ENCODE measurements at places on chromosomes 1 and 21.

GRCh38 chr1:63824451-63824850, 50.6 kb downstream of the ROR1 start:
- no peak for DNase-seq

- DNase-seq: no peak
These were observed 50.4 kb upstream of the ADAMTS5 start for GRCh38 chr21:27017246-27017645.

DNA sequence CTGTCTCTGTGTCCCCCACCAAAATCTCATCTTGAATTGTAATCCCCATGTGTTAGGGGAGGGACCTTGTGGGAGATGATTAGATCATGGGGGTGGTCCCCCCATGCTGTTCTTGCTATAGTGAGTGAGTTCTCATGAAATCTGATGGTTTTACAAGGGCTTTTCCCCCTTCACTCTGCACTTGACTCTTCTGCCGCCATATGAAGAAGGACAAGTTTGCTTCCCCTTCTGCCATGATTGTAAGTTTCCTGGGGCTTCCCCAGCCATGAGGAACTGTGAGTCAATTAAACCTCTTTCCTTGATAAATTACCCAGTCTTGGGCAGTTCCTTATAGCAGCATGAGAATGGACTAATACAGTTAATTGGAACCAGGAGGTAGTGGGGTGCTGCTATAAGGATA, 137.1 kb upstream of the RAB4A start:
- no peak for DNase-seq

GRCh38 chr1:226558036-226558650, 9.6 kb downstream of the STUM start:
- no peak for DNase-seq

DNA sequence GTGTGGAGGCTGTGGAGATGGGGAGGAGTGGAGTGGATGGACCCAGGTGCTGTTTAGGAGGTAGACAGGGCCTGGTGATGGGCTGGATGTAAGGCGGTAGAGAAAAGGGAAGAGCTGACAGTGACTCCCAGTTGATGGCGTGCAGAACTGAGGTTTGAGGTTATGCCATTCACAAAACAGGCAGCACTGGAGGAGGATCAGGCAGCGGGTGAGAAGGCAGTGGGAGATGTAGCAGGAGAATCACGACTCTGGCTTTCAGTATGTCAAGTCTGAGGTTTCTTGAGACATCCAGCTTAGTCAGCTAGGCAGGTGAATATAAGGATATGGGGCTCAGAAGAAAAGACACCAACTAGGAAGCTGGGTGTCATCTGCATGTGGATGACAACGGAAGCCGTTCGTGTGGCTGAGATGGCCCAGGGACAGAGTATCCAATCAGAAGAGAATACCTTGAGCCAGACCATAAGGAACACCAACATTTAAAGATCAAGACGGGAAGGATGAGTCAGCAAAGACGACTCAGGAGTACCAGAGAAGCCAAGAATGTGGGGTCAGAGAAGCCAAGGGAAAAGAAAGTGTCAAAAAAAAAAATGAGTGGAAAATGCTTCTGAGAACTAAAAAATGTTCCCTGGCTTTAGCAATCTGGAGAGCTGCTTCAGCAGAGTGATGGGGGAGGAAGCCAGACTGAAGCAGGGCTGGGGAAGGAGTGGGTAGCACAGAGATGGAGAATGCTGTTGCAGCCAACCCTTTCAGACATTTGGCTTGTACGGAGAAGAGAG, 15.2 kb downstream of the LRRN2 start:
- no peak for DNase-seq

- no peak for DNase-seq
These were observed 25.0 kb downstream of the RBM15 start for GRCh38 chr1:110364221-110364620.

DNA sequence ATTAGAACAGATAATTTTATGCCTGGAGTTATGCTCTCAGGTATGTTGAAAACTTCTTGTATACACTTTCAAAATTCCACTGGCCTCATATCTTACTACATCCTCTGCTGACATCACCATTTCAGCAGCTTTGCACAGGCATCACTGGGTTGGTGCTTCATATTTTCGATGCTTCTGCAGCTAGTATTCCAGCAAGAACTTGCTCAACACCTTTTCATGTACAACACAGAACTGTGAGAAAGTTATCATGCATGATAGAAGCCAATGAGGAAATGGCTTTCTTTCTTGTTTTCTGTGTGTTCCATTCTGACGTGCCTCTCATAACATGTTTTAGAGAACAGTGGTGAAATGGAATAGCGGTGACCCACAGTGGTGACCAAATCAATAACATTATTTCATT, 5.1 kb upstream of the GBP5 start:
- no peak for DNase-seq

- DNase-seq: no peak
These were observed 175.5 kb downstream of the RGS7 start for GRCh38 chr1:241181471-241181870.

DNA sequence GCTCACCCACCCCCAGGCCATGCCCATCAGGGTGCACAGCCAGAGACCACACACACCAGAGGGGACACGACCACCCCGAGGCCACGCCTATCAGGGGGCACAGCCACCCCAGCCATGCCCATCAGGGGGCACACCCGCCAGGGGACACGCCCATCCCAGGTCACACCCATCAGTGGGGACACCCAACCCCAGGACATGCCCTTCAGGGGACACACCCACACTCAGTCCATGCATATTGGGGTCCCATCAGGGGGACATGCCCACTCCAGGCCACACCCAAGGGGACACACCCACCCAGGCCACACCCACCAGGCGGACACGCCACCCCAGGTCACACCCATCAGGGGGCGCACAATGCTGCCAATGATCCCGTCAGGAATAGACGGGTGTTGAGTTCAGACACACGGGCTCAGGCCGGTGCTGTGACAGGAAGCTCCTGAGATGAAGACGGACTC, 20.7 kb downstream of the MCM3AP start:
- DNase-seq: no peak

DNA sequence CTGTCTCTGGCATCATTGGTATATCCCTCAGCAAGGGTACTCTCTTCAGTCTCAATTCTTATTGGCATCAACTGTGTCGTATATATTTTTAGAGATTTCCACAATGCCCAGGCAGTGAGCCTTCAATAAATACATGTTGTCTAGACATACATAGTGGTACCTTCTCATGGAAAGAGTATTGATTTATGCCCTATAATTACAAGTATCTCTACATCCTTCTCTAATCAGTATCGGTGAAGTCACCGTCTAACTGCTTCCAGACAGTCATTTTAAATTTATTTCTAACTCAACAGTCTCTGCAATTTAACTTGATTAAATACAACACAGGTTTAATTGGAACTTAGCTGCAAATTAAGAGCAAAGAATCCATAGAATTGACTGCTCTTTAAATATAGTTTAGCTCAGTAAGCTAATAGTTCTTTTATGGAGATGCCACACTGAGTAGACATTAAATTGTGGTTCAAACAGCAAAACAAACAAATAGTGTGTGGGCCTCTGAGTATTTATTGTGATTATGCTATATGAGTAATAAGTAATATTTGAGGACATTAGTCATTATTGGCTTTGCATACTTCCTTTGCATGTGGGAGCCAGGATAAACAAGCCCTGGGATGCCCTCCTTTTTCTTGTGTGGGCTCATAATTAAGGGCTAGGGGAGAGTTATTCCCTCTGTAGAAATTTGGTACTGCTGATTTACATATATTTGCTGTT, 126.9 kb upstream of the DUSP10 start:
- DNase-seq: no peak

GRCh38 chr1:221795380-221795779, 53.5 kb upstream of the DUSP10 start:
- DNase-seq: no peak

GRCh38 chr1:77126307-77126706, 92.9 kb downstream of the PIGK start:
- DNase-seq: peak; percentile 61

GRCh38 chr21:35932232-35932911, 128.0 kb downstream of the SETD4 start:
- no peak for DNase-seq

- DNase-seq: no peak
These were observed 110.0 kb downstream of the ADSS2 start for GRCh38 chr1:244341455-244342450.

- DNase-seq: no peak
These were observed 27.9 kb upstream of the NTPCR start for GRCh38 chr1:232922485-232922884.

DNA sequence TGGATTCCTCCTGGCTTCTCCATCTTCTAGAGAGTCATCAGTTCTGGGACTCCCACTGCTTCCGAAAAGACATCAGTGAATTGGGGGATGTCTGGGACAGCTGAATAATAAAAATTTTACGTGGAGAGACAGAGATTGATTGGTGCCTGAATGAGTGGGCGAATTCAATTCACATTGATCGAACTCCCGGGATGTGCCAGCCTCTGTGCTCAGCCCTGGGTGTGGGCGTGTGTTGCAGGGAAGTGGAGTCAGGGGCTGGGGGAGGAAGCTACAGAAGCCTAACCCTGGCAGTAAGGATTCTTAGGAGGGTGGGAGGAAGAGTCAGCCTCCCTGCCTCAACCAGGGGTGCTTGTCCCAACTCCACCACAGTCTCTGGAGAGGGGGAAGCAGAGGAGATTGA, 18.0 kb upstream of the STUM start:
- no peak for DNase-seq

- DNase-seq: no peak
These were observed 48.3 kb downstream of the TRIM62 start for GRCh38 chr1:33133478-33134105.

- DNase-seq: no peak
These were observed 167.2 kb downstream of the APP start for GRCh38 chr21:26003404-26003803.

DNA sequence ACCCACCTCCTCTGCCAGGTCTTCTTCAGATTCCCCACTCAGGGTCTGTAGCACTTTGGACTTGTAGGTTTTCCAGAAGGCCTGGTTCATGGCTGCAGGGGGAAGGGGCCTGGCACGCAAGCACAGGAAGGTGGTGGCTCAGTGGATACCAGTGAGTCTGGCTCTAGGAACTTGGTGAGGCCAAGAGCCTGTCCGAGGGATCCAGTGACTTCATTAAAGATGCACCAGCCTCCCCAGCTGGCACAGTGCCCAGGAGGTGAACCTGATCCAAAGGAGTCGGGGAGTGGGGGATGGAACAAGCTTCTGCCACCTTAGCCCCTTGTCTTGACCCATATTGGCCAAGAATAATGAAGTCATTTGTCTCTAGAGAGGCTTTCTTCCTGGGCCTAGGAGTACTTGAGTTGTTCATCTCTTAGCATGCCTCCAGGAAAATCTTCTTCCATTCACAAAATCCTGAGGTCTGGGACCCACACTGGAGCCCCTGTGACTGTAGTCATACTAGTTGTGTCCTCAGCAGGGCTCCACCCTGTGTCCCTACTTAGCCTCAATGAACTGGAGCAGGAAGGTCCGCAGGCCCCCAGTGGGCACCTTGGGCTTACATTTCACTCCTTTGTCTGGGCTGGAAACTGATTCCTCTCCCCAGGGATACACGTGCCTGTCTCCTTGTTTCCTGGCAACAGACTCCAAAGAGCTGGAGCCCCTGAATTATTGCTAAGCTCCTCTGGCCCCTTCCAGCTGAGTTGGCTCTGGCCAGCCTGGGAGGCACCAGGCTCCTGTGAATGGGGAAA, at the start of gene C1orf232:
C1orf232 (minus strand) TSS at position 554 of the 788 bp plus-strand sequence; CDS start at position 90, 464 bp downstream.
- DNase-seq: no peak

DNA sequence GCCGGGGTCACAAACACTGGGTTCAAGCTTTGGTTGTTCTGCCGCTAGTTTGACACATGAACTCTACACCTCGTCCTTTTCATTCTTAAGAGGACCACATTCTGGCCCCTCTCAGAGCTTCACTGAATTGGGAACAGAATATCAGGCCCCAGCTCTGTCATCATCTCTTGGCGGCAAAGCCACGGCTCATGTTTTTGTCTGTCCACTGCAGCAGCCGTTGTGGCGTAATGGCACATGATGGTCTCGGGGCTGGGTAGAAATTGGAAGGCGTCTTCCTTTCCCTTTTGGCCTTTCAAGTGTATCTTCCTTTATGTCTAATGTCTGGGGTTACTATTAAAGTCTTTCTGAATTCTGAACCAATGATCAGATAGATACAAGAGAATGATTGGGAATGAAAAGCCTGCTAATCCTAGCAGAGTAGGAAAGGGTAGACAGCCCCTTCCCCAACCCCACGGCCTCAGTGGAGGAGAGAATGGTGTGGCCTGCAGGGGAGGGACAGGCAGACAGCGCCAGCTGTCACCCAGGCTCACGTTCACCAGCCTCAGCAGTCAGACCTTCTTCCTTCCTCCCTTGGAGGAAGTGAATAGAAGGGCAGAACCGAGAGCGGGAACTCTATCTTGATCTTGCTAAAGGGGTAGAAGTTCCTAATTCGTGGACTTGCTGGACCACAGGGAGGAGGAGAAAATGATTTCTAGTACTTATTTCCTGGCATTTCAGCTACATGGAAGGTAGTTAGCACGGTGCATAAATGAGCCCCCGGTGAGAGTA, 498.1 kb downstream of the KIF26B start:
- no peak for DNase-seq

- no peak for DNase-seq
These were observed 80.3 kb upstream of the ARTN start for GRCh38 chr1:43853161-43853921.

DNA sequence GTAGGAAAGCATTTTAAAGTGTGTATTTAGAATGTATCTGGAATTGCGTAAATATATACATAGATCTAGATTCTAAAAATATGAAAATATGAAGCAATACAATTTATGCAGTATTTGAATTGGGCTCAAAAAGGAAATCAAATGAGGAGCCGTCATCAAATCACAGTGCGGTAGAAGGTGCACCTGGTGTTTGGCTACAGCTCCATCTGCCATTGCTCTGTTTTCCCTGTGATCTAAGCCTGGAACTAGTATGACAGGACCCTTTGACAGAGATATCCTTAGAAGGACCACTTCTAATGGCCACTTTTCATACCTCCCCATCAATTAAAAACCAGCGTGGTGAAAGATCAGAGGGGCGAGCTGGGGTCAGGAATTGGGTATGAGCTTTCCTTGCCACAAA, 202.6 kb downstream of the NFIA start:
- no peak for DNase-seq

DNA sequence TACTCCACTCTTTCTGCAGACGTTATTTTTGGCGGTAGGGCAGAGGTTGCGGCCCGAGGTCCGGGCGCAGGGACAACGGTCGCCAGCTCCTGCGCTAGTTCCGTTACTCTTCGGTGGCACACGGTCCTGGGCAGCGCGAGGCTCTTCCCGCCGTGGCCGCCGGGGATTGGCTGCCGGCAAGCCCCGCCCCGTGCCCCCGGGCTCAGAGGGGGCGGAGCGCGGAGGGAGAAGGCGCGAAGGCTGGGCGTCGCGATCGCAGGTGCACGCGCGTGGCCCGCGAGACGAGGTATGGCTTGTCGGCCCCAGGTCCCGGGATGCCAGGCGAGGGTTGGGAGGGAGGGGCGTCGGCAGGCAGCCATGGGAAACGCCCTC, 518 bp upstream of the SHE start:
- DNase-seq: no peak

DNA sequence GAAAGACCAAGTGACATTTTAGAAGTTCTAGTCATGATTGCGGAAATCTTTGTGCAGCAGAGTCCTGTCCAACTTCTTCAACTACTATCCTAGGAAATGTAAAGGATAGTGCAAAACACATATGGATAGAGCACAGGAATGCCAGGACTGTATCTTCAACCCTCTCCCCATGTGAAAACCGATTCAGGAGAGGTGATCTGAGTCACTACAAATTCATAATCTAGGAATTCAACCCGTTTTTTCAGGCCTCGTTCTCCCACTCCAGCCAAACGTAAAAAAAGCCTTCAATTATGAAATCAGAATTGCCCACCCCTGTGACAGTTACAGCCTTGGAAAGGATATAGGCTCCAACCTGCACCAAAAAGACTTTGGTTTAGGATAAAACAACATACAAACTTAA, 52.9 kb upstream of the RGS1 start:
- DNase-seq: no peak

- DNase-seq: no peak
These were observed 8.0 kb upstream of the SVBP start for GRCh38 chr1:42825036-42825851.

Measured in neuronal stem cell (in vitro differentiated cells).